ENCODE measurements at places on chromosomes 2 and 18.

DNA sequence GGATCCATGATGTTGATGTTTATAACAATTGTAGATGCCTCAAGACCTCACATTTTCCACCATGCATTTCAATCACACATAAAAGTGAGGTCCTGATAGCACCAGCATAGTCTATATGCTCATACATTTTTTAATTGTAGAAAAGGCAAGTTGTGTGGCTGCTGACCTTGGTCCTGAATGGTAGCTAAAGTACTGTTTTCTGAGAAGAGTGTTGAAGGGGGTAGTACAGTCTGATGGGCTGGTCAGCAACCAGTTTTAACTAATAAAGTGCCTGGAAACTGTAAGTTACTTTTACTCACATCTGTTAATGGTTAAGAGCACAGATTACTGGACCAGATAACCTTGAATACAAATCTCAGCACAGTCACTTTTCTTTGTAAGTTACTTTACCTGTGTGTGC, 15.9 kb downstream of the ZNF638 start:
- peak; percentile 34 for DNase-seq

GRCh38 chr2:134663451-134664450, 55.0 kb downstream of the TMEM163 start:
- DNase-seq, result no peak

GRCh38 chr2:119483395-119483753, 40.9 kb downstream of the SCTR start:
- no peak for DNase-seq

DNA sequence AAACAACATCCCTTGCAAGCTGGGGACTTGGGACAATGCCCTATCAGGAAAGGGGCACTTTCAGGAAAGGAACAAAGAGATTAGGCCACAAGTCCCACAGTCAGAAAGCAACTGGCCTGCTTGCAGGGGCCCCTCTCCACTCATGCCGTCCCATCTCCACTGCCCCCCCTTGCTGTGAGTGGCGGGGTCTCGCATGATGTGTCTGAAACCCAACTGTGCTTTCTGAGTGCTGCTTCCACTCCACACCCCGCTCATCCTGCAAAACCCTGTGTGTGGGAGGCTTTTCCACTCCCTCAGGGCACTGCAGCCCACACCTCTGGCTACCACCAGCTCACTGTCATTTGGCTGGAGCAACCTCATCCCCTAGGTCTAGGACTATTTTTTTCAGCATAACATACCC, 7.9 kb downstream of the HS6ST1 start:
- DNase-seq, result no peak

DNA sequence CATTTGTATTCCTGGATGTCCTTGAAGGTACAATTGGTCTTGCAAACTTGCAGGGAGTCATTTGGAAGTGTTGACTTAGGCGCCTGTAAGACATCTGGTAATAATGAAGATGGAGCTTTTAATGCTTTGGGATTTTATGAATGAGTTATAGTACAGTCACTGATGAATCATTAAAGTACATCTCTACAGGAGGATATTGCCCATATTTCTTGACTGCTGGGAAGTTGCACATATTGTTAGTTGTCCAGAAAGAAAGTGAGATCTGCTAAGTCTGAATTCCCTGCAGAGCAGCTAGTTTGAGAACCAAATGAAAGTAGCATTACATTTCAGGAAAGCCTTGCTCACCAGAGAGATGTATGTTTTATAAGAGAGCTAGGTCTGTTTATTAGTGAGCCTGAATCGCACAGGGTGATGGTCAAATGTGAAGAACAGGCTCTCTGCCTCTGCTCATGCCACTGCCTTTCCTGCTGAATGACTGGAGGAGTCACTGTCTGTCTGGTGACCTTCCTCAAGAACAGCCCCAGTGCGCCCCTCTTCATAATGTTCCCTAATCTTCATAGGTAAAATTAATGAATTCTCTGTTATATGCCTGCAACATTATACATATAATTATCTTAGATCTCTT, 138.9 kb upstream of the KLHL14 start:
- DNase-seq, result peak; percentile 74

- peak; percentile 53 for DNase-seq
Measured at GRCh38 chr2:182541268-182541667, 114.4 kb upstream of the PDE1A start.

GRCh38 chr2:226057914-226058313, 658.4 kb downstream of the NYAP2 start:
- DNase-seq, result no peak

GRCh38 chr2:191220671-191221070, 24.5 kb upstream of the MYO1B start:
- no peak for DNase-seq

DNA sequence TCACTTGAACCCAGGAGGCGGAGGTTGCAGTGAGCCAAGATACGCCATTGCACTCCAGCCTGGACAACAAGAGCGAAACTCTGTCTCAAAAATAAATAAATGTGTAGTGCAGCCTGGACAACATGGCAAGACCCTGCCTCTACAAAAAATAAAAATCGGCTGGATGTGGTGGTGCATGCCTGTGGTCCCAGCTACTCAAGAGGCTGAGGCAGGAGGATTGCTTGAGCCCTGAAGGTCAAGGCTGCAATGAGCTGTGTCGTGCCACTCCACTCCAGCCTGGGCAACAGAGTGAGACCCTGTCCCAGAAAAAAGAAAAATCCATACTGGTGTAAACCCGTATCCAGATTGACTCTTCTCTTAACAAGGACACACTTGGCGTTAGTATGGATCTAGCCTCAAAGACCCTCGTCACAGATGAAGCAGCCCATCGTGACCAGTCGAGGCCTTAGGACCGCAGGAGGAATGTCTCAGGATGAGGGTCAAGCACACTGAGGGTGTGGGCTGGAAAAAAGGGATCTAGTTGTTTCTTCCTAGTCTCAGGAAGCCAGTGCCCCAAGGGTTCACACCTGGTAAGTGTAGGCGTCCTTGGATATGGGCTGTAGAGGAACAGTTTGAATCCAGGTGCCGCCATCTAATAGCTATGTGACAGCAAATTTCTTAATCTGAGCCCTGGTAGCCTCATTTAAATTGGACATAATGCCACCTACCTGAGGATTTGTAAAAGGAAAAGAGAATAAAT, 4.0 kb upstream of the GPBAR1 start:
- no peak for DNase-seq

- no peak for DNase-seq
Measured at GRCh38 chr2:148255929-148256328, 235.0 kb downstream of the MBD5 start.

GRCh38 chr2:197264332-197264731, 46.2 kb downstream of the ANKRD44 start:
- no peak for DNase-seq

GRCh38 chr2:8442833-8443486, 238.9 kb upstream of the ID2 start:
- no peak for DNase-seq
